ENCODE measurements at places on chromosomes 5 and 9.

DNA sequence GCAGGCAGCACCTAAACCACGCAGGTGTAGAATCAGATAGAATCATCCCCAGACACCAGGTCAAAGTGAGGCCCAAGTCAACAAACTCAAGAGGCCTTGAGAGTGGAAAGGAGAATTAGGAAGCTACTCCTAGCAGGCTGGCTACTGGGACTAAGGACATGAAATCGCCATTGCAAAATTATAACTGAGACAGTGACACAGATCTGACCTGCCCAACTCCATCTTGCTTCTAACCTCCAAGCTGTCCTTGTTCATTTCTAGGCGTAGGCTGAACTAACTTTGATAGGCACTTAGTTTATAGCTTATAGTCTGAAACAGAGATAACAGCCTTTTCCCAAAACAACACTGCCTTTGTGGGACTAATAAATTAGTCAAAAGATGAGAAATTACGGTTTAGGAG, 52.8 kb downstream of the ACTL7B start:
- DNase-seq = no peak

- no peak for DNase-seq
These were observed 26.1 kb downstream of the TUT7 start for GRCh38 chr9:86328156-86328555.

DNA sequence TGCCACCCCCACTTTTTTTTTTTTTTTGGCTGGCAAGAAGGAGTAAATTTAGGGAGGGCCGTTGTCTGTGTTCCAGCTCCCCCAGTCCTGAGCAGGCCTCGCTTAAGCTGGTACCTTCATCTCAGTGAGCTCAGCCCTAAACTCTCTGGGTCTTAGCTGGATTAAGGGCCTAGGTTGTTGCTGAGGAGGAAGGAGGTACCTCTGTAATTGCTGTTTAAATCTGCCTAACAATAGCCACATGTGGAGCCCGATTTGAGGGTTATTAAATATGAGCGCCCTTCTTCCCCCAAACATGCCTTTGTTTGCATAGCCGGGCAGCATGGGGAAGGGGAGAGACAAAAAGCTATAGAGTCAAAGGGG, 179.0 kb upstream of the PITX1 start:
- no peak for DNase-seq

- no peak for DNase-seq
These were observed 137.8 kb upstream of the RETREG1 start for GRCh38 chr5:16754601-16755000.

- DNase-seq = no peak
These were observed 144.2 kb upstream of the CDH10 start for GRCh38 chr5:24788829-24789514.

- DNase-seq = no peak
These were observed 72.8 kb downstream of the NR6A1 start for GRCh38 chr9:124698265-124698664.

- DNase-seq = no peak
These were observed 216.5 kb upstream of the RAI14 start for GRCh38 chr5:34439601-34440000.

DNA sequence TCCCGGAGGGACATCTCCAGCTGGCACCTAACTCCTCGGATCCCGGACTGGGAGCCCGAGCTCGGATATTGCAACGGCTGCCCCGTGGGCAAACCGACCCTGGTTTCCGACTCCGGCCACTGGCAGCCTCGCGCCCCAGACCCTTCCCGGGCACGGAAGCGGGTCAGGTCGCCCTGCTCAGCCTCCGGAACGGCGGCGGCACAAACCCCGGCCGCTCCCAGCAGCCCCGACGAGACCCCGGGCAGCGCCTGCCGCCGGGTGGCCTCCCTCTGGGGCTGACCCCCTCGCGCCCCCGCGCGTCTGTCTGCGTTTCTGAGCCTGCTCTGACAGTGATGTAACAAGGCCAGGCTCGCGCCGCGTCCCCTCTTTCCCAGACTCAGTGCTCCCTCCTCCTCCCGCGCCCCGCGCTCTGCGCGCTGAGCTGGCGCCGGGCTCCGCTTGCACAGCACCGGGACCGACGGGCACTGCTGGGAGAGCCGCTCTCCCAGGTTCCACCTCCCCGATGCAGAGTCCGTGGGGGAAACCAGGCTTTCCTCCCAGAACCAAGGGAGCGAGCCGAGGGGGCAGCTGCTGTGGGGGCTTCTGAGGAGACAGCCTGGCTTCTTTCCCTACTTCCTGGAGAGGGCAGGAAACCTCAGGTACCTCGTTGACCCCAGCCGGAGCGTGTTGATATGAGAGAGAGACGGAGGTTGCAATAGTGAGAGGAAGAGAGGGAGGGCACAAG, at the start of gene TMEM215:
Gene TMEM215, plus strand, starts transcription at position 373 of the 724 bp plus-strand sequence. CDS start 644 bp downstream, outside the sequence.
- DNase-seq = no peak

All from CD4-positive, alpha-beta T cell treated with Interleukin-6 at 100 ng/mL for 8 hours (primary cell).